Stimulated activated CD8-positive, alpha-beta memory T cell treated with anti-CD3 and anti-CD28 coated beads, Interleukin-4, amount 100 ng/mL, for 1 hour (primary cell): ENCODE measurements at places on chromosomes 7 and 10.

DNA sequence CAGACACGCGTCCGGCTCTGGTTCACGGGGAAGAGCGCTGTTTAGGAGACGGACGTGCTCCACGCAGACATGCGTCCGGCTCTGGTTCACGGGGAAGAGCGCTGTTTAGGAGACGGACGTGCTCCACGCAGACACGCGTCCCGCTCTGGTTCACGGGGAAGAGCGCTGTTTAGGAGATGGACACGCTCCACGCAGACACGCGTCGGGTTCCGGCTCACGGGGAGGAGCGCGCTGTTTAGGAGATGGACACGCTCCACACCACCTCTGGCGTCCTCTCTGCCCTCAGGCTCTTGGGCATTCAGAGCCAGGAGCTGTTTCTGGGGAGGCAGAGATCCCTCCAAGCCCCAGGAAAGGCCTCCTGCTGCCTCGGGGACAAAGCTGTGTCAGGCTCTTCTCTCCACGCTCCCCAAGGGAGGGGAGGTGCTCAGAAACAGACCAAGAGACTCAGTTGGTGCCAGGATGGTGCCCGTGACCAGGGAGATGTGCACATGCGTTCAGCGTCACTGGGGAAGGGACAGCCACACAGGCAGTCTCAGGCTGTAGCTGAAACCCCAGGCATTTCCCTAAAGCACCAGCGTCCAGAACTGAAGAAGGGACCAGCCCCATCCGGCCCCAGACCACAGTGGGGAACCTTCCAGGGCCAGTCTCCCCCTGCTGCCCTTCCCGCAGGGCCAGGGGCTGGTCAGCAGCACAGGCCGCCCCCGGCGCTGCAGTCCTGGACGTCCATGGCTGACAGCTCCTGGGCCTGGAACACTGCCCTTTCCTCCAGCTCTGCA lies 175.6 kb downstream of the ELFN1 start:
- no peak for DNase-seq

- DNase-seq: no peak
Observed at GRCh38 chr10:132336919-132337407, 5.0 kb downstream of the LRRC27 start.

DNA sequence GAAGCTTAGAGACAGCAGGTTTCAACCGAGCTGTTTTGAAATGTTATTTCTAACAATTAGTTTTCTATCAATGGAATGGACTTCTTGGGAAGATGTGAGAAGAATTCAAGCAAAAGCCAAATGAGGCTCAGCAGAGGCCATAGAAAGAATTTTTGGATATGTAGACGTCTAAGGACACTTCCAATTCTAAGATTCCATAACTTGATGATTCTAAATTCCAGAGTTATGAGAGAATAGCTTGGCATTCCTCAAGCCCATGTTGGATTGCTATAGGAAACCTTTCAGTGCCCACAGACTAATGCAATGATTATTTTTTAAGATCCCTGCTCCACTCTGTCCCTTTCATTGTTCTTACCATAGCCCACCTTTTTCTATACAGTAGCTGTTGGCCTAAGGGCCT lies 77.2 kb upstream of the PALS2 start:
- DNase-seq: no peak

DNA sequence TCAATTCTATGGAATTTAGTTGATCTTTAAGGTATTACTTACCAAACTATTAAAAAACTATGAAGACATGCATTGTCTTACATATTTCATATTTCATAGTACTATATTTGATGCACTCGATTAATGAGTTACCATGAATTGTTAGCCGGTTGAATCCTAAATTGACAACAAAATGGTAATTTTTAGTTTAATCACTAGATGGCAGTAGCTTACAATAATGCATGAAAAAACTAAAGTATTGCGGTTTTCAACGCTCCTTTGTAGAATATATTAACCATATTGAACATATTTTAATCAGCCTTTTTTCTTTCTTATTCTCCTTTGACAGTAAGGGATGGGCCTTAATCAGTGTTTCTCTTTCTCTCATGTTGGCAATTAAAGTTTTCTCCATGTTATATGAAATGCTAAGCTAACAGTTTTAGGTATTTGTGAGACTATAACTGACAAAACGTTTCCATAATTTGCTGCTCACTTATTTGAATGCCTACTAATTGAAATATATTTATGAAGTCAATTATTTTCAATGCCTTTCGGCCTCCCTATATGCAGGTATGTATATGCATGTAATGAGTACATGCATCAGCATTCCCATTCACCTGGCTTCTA lies 48.5 kb upstream of the ARL4A start:
- DNase-seq: no peak
